Renal cortical epithelial cell (primary cell): ENCODE measurements at places on chromosomes 3 and 15.

GRCh38 chr3:54198556-54198955 is 76.2 kb downstream of the CACNA2D3 start:
- no peak for DNase-seq

GRCh38 chr15:80999623-81000036 is 1.1 kb upstream of the TLNRD1 start:
- no peak for DNase-seq

DNA sequence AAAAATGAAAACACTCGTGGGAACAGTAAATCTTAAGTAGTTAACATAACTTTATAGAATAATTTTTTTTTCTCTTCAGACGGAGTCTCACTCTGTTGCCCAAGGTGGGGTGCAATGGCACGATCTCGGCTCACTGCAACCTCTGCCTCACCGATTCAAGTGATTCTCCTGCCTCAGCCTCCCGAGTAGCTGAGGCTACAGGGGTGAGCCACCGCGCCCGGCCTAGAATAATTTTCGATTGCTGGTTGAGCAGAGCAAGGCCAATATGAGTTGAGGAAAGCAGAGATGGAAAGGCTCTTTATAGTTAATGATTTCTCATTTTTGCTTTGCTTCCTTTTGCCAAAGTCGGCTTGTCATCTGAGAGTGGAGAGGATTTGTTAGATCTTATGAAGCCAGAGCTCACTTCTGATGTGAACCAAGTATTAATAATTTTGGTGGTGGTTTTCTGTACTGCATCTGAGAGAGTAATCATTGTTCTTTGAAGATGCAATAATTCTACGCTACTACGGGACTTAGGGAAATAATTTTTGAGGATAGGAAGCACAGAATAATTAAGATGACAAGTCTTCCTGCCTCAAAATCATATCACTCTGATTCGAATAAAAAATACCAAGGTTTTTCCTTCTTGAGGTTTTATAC is 1.6 kb upstream of the GOLM2 start:
- peak; percentile 32 for DNase-seq

DNA sequence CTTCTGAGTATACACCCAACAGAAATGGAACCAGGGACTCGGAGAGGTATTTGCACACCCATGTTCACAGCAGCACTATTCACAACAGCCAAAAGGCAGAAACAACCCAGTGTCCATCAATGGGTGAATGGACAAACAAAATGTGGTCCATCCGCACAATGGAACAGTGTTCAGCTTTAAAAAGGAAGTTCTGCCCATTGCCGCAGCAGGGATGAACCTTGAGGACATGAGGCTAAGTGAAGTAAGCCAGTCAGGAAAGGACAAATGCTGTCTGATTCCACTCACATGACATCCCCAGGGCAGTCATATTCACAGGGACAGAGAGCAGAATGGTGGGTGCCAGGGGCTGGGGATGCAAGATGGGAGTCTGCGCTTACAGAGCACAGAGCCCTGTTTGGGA is 7.5 kb downstream of the IQSEC1 start:
- DNase-seq: no peak

GRCh38 chr3:161096771-161097367 is 8.3 kb downstream of the B3GALNT1 start:
- DNase-seq: no peak

- no peak for DNase-seq
Observed at GRCh38 chr3:28940994-28941393, 339.9 kb upstream of the RBMS3 start.

GRCh38 chr3:140727886-140728285 is 50.0 kb downstream of the TRIM42 start:
- DNase-seq: peak; percentile 36

DNA sequence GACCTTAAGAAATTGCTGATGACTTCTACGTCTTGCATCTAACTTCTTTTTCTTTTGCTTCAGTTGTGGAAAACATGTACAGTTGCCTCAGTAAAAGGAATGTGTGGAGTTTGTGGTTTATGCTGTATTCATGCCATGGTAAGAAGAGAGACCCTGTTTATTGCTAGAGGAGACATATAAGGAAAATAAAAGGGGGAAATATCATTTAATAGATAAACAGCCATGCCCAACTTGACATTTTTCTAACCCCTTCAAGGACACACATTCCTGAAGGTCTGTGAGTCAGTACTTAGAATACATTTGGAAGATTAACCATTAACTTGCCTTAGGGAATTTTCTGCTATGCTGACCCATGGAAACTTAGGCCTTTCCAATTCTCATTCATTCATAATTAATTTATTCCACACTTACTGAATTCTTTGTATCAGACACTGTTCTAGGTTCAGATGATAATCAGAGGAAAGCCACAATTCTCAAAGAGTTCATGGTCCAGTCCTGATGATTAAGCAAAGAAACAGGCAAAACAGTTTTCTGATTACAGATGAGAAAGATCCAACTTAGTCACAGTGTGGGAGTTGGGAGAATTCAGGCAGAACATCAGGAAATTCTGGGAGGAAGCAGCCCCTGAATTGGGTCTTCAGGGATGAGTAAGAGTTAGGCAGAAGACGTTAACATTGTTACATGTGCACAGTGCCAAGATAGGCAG is 329.8 kb upstream of the RASGRP1 start:
- peak; percentile 99 for DNase-seq

DNA sequence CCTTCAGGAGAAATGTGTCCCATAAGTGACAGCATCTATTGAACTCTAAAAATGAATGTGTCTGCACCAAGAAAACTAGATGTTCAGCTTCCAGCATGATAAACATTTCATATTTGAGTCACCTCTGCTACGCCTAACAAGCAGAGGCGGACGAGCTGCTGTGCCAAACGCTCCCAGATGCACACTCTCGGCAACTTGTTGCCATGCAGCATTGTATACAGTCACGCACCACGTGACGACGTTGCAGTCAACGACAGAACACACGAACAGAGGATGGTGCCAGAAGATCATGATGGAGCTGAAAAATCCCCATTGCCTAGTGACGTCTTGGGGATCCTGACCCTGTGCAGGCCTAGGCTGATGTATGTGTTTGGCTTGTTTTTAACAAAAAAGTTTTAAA is 137.5 kb downstream of the XXYLT1 start:
- DNase-seq: no peak

GRCh38 chr3:141308588-141309218 is 59.6 kb upstream of the ZBTB38 start:
- DNase-seq: no peak

GRCh38 chr3:105513886-105514285 is 147.2 kb downstream of the ALCAM start:
- DNase-seq: no peak

- DNase-seq: peak; percentile 75
Observed at GRCh38 chr3:181637056-181637455, 74.7 kb upstream of the SOX2 start.

- no peak for DNase-seq
Observed at GRCh38 chr3:89452066-89452465, 344.6 kb downstream of the EPHA3 start.

DNA sequence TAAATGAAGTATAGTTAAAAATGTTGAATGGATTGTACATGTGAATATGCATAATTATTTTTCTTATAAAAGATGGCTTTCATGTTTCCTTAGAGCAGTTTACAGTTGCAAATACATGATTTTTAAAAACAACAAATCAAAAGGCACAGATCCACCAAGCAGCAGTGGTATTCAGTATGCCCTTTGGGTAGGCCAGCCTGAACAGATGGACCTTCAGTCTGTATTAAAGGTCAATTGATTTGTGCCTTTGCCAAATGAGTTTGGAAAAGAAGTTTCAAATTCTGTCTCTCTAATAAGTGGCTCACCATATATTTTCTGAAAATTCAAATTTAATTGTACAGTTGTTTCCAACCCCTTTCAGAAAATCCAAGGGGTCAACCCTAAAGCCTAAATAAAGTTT is 477.1 kb downstream of the NSUN3 start:
- DNase-seq: no peak

DNA sequence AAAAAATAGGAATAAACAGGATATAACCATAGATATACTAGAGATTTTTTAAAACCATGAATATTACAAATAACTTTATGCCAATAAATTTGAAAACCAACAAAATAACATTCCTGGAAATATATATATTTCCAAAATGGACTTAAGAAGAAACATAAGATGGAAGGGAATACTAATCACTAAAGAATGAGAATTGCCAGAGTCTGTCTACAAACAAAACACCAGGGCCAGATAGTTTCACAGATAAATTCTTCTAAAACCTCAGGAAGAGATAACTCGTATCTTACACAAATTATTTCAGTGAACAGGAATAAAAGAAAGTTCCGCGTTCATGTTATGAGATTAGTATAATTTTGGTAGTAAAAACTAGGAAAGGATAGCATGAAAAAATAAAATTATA is 107.3 kb downstream of the HERC1 start:
- DNase-seq: no peak

- DNase-seq: no peak
Observed at GRCh38 chr3:88742674-88743507, 364.5 kb upstream of the EPHA3 start.

DNA sequence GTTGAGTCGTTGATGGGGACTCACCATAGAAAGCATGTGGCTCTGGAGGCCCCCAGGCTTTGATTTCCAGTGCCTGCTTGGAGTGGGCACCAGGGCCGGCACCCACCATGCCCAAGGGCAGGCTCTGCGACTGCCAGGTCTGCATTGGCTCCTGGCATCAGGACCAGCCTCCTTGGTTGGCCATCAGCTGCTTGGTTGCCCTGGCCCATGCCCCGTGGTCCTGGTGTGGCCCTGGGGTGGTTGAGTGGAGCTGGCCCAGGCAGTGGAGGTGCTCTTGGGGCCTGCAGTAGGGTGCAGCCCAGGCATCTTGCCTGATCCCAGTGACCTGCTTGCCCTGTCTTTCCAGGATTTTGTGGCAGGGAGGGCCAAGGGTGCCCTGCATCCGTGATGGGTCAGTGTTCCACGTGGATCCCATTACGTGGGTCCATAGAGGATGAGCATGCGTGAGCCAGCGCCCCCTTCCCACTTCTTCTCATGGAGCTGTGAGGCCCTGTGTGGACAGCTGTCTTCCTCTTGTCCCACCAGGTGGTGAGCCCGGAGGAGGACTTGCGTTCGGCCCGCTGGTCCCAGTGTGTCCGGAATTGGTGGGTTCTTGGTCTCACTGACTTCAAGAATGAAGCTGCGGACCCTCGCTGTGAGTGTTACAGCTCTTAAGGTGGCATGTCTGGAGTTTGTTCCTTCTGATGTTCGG is 187.0 kb downstream of the UBE3A start:
- DNase-seq: no peak

- no peak for DNase-seq
Observed at GRCh38 chr15:35458176-35458856, 87.6 kb downstream of the DPH6 start.

GRCh38 chr3:112390783-112391641 is 58.1 kb downstream of the CD200 start:
- peak; percentile 91 for DNase-seq

GRCh38 chr3:139764069-139764905 is 86.5 kb upstream of the NMNAT3 start:
- DNase-seq: peak; percentile 64

GRCh38 chr3:74921676-74922075 is 307.2 kb upstream of the CNTN3 start:
- no peak for DNase-seq

- DNase-seq: no peak
Observed at GRCh38 chr15:71530116-71530515, 280.2 kb upstream of the NR2E3 start.

- DNase-seq: no peak
Observed at GRCh38 chr3:29468187-29468586, 187.3 kb downstream of the RBMS3 start.

- no peak for DNase-seq
Observed at GRCh38 chr15:50425219-50425618, 1.0 kb downstream of the USP8 start.
